Karpas-422 (cell line): ENCODE measurements at places on chromosomes 1 and 21. TPM values are rescaled to one million over a fixed set of nuclear protein-coding genes. Genes with fewer than 3 reads are reported as not detected.

Gene SPATA46
- not detected in 2 replicates for total RNA-seq

- no peak for DNase-seq
These were observed 23.2 kb downstream of the NUAK2 start for GRCh38 chr1:205298191-205298994.

DNA sequence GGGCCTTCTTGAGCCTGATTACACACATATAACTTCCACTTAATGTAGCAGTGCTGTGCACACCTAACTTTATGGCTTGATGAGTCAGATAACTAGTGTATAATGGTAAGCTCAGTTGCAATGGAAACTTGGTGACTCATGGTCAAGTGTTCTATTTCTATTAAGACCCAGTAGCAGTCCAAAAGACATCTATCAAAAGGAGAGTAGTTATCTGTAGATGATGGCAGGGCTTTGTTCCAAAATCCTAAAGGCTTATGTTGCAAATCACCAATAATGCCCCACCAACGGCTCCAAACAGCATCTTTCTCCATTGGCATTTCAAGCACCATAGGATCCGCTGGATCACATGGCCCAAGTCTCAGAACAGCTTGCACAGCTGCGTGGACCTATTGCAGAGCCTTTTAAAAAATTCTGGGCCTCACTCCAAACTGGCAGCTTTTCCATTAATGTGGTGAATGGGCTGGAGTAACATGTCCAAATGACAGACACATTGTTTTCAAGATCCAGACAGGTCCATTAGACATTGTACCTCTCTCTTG lies 566.8 kb upstream of the USP24 start:
- DNase-seq, result no peak

- DNase-seq, result no peak
These were observed 214.5 kb downstream of the KCNT2 start for GRCh38 chr1:196393742-196394141.

- DNase-seq, result no peak
These were observed 89.7 kb upstream of the ERRFI1 start for GRCh38 chr1:8115769-8116167.

Gene EFCAB14
- total RNA-seq, result 55.5 and 75.0 TPM in 2 replicates

DNA sequence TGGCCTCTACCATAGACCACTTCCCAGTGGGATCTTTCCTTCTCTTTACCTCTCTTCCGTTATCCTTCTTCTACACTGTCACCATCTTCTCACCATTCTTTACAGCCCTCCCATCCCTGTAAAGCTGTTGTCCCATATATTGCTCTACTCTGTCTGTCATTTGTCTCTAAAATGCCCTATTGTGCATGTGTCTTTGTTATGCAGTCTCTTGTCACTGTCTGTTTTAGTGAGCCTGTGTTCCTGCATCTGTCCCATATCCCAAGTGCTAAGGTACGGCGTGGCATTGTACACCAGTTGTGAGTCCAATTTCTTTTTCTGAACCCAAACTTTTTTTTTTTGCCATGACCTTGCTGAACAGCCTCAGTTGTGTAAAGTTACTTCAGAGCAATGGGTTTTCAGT lies 8.8 kb upstream of the ZBTB18 start:
- no peak for DNase-seq

DNA sequence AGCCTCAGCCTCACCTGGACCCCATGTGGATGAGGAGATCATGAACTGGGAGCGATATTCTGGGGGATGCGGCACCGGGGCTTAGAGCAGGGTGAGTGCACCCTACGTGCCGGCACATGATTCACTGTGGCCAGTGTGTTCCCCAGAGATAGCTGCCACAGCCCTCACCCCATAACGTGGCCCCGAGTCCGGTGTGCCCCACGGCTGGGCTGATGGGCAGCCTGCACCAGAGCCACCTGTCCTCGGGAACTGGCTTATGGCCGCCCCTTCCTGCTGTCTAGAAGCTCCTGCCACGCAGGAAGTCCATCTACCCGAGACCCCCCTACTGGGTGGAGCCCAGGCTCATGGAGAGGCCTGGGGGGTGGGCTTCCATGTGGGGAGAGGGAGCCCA lies 39.1 kb upstream of the SLC19A1 start:
- DNase-seq, result no peak
